ENCODE measurements at places on chromosomes 3 and 15.

DNA sequence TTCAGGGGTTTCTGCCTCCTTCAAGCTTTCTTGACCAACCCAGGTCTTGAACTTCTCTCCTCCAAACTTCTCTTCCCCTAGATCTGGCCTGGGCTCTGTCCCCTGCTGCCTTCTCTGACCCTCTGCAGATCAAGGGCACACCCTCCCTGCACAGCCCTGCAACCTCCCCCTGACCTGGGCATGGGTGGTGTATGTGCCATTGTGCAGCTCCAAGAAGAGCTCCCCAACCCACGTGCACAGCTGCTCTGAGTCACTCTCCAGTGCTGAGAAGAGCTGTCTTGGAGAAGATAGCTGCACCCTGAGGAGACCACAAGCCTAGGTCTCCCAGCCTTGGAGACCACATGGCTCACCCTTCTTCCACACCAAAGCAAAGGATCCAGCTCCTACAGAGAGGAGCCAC, 8.0 kb downstream of the MAN2C1 start:
- DNase-seq = no peak

DNA sequence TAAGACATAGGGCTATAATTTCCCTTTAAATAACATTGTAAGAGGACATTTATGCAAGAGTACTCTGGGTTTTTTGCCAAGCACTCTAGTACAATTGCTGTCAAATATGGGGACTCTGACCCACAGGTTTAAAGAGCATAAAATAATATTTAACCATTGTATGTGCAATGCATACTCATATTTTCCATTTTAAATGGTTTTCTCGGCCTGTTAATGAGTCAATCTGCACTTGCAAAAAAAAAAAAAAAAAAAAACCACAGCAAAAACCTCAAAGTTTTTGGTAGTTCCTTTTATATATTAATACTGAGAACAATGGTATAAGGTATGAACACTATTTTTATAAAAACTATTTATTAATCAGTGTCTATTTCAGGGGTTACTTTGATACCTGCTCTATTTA, 304.0 kb upstream of the CBLB start:
- no peak for DNase-seq

DNA sequence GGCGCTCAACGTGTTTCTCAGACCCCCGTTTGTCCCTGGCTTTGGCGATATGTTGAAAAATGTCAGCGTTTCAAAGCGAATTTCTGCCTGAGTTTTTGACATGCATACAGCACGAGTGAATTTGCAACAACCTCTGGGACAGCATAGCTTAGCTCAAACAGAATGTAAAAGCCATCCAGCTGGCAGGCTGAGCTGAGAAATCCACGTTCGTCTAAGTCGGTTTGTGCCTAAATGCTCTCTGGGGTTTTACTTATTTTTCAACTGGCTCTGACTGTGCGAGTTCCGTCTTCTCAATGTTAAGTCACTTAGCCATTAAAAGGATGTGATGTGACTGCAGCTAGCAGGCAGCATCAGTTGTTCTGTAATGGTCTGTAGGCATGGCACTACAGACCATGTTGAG, 243.5 kb upstream of the SLCO3A1 start:
- DNase-seq = no peak

- DNase-seq = no peak
Observed at GRCh38 chr3:56940976-56941375, 119.5 kb upstream of the SPATA12 start.

GRCh38 chr3:192826214-192827006, 91.2 kb downstream of the MB21D2 start:
- no peak for DNase-seq

DNA sequence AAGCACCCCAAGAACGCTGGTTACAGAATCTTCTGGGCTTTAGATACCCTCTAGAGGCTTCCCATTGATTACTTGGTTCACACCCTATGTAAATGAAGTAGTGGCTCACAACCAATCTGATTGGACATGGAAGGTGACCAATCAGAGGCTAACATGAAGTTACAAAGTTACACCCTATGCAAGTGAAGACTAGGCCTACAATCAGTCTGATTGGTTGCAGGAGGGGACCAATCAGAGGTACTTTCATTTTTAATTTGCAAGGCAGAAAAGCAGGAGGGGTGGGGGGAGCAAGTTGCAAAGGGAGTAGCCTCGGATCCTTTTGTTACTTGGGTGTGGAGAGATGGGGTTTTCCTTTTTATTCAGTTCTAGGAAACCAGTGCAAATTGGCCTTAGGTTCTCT, 11.1 kb upstream of the RTP2 start:
- DNase-seq = no peak

Data from WERI-Rb-1 (cell line).